Left lung (tissue), 14 donors: ENCODE measurements at places on chromosomes 7 and 10.
A peak's percentile ranks its signal among the peaks of the same experiment; 100 is the strongest.

- no peaks in the 10 kb centered on the region for H3K36me3 ChIP-seq
- H3K27ac ChIP-seq: no peak overlapping the region
- no peak overlapping the region for H3K4me3 ChIP-seq
- no peaks in the 10 kb centered on the region for H3K4me1 ChIP-seq
- H3K27me3 ChIP-seq: no peaks in the 10 kb centered on the region
- no peak for DNase-seq
These were observed 122.2 kb downstream of the GPR37 start for GRCh38 chr7:124643311-124643811.

- H3K36me3 ChIP-seq: no peaks in the 10 kb centered on the region
- H3K27me3 ChIP-seq: no peaks in the 10 kb centered on the region
- H3K4me1 ChIP-seq: peaks cover 11% of the 10 kb centered on the region
- H3K27ac ChIP-seq: no peak overlapping the region
- DNase-seq: no peak
- H3K4me3 ChIP-seq: no peak overlapping the region
These were observed 334.9 kb downstream of the ELMO1 start for GRCh38 chr7:37113661-37114355.

DNA sequence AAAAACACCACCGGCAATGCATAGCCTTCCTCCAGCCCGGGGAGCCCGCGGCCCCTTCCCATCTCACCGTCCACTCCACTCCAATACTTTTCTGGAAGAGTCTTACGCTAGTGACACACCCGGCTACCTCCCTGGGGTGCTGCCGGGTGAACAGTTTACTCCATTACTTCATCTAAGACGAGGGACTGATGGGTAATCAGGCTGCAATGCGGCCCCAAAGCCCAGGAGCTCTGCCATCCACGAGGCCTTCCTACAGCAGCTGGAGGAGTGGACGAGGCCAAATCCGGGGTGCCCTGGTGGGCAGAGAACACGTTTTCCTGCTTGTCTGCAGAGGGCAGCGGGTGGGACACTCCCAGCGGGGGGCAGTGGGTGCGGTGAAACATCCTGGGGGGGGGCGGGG, 356.2 kb upstream of the SHH start:
- peak; percentile 43 for DNase-seq
- H3K36me3 ChIP-seq: no peaks in the 10 kb centered on the region
- no peaks in the 10 kb centered on the region for H3K4me1 ChIP-seq
- no peaks in the 10 kb centered on the region for H3K27me3 ChIP-seq

DNA sequence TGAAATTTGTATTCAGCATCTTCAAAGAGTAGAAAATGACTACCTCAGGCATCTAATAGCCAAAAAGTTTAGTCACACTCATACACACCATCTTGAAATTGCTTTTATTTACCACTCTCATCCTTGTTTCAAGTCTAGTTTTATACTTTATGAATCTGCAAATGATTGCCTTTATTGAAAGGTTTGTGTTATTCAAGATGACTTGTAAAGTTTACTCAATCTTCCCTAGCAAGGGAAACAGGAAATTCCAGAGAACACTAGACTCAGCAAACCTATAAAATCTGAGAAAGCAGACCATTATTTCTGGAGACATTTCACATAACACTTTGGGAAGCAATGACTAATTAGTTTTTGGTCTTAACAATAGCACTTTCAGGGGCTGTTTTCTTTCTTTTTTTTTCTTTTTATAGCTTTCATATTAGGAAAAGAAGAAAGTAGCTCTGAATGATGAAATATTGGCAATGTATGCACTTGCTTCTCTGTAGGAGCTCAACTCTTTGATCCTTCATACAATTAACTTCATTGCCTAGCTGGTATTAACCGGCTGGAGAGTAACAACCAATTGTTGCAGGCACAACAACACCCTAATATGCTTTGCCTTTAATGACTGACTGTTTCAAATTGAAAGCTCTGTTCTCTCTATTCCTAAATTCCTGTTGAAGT, 68.9 kb upstream of the HDAC9 start:
- no peak for DNase-seq
- H3K36me3 ChIP-seq: no peaks in the 10 kb centered on the region
- H3K4me3 ChIP-seq: no peak overlapping the region
- no peaks in the 10 kb centered on the region for H3K27me3 ChIP-seq
- no peaks in the 10 kb centered on the region for H3K4me1 ChIP-seq
- no peak overlapping the region for H3K27ac ChIP-seq

DNA sequence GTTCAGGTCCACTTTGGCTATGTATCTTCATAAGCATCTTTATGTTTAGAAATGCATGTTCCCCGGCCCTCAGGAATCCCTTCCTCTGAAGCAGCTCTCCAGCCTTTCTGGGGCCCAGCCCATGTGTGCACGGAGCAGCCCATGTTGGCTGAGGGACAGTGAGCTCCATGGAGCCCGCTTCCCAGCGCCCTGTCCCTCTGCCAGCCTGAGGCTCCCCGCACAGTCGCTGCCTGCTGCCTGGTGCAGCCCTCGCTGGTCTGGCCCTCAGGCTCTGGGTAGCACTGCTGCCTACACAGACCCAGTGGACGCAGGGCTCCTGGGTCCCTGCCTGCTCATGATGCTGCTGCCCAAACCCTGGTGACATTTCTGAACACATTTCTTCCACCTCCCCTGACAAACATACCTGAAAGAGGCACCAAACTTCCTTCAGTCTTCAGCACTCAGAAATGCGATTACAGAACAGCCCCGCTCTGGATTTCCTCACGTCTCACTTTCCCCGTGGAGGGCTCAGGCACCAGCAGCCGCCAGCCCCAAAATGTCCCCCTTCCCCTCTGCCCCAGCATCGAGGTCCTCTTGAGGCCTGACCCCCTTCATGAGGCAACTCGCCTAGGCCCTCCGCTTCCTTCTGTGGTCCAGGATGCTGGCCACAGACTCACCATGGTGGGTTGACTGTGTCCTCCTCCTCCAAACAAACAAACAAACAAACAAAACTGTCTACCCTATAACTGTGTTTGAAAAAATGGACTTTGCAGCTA, 5.0 kb upstream of the TCERG1L start:
- H3K36me3 ChIP-seq: no peaks in the 10 kb centered on the region
- no peak overlapping the region for H3K4me3 ChIP-seq
- no peak overlapping the region for H3K27ac ChIP-seq
- H3K4me1 ChIP-seq: peaks cover 5% of the 10 kb centered on the region
- H3K27me3 ChIP-seq: peaks cover 9% of the 10 kb centered on the region
- DNase-seq: peak; percentile 61

- H3K27ac ChIP-seq: no peak overlapping the region
- no peaks in the 10 kb centered on the region for H3K27me3 ChIP-seq
- H3K4me3 ChIP-seq: no peak overlapping the region
These were observed 925.1 kb upstream of the CELF2 start for GRCh38 chr10:10092581-10092980.

DNA sequence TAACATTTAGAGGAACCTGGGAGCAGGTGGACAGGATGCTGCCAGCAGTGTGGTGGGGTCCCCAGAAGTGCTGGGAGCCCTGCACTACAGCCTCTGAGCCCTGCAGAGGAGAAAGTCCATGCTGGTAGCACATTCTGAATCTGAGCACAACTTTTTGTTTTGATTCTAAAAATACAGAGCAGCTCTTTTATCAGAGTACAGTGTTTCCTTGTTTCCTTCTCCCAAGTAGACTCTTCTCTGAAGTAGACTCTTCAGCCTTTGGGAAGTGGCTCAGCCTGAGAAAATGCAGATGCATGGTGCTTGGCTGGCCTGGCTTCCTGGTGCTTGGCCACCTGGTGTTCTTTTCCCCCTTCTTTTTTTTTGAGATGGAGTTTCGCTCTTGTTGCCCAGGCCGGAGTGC, 9.1 kb downstream of the ADCY1 start:
- H3K27me3 ChIP-seq: no peaks in the 10 kb centered on the region
- DNase-seq: no peak
- no peaks in the 10 kb centered on the region for H3K4me1 ChIP-seq
- no peak overlapping the region for H3K27ac ChIP-seq

- no peaks in the 10 kb centered on the region for H3K36me3 ChIP-seq
- peaks cover 19% of the 10 kb centered on the region for H3K4me1 ChIP-seq
- no peaks in the 10 kb centered on the region for H3K27me3 ChIP-seq
- no peak overlapping the region for H3K4me3 ChIP-seq
- no peak overlapping the region for H3K27ac ChIP-seq
- no peak for DNase-seq
These were observed 26.5 kb downstream of the CDK14 start for GRCh38 chr7:90622670-90623069.

DNA sequence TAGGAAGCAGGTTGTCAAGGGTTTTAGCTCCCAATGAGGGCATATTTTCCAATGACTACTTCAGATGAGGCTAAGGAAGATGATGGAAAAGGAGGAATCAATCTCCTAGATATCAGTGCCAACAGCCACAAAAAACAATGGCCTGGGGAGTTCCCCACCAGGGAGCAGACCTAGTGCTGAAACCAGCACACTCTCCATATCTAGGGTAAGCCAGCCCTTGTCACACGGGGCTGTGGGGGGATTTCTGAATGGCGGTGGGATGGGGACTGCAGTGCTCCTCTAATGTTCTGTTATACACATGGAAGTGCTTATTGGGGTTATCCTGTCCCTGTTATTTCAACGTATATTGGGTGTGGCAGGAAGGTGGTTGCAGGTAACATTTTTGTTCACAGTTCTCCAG, 18.5 kb downstream of the EPC1 start:
- no peak overlapping the region for H3K4me3 ChIP-seq
- no peaks in the 10 kb centered on the region for H3K27me3 ChIP-seq
- DNase-seq: no peak
- H3K36me3 ChIP-seq: no peaks in the 10 kb centered on the region
- H3K27ac ChIP-seq: no peak overlapping the region
- peaks cover 90% of the 10 kb centered on the region for H3K4me1 ChIP-seq

DNA sequence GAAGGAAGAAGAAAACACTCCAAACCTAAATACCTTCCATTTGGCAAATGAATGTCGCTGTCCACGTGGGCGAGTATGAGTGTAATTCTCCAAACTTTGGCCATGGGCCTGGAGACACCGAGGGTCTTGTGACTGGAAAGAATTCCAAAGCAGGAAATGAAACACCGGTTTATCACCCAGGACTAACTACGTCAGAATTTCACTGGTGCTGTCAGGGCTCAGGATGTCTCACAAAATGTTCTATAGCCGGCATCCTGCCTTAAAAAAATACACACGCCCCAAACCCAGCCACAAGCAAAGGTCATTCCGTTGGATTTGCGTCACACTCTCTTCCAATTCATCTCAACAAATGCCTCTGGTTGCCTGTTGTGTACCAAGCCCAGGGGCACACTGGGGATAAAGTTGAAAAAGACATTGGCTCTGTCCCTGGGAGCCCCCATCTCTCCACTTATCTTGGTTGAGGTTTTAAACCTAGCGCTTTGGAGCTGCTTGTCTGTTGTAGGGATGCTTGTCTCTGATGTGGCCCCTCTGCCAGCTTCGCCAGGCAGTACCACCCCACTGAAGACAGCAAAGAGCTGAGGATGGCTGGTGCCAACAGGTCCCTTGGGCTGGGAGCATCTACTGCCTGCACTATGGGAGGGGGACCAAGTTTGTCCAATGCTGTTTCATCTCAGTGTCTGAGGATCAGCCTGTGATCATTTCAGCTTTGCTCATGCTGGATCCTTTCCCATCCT, 31.2 kb downstream of the GSTO2 start:
- H3K4me1 ChIP-seq: peaks cover 6% of the 10 kb centered on the region
- H3K4me3 ChIP-seq: no peak overlapping the region
- peak overlapping the region; percentile 78 for H3K27ac ChIP-seq
- H3K36me3 ChIP-seq: no peaks in the 10 kb centered on the region

DNA sequence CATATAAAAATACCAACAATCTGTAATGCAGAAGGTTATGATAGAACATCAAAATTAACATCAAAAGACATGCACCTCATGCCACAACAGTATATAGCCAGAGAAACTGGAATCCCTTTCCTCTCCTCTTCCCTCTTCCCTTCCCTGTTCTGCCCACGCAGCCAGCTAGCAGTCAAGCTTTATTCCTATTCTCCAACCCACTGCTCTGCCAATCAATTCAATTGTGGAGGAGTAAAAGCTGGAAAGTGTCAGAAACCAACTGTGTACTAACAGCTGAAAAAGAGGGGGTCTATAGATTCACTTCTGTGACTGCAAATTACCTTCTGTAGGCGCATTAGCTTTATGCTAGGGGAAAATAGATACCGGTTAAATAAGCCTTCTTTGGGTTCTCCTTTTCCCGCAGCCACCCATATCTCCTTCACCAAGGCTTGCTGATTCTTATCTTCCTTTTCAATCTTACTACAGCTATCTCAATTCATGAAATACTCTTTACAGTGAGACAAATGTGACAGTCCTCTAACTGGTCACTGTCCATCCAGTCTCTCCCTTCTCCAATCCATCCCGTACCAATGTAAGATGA, 16.3 kb downstream of the ABI1 start:
- H3K27ac ChIP-seq: no peak overlapping the region
- no peaks in the 10 kb centered on the region for H3K27me3 ChIP-seq
- no peak for DNase-seq
- no peaks in the 10 kb centered on the region for H3K36me3 ChIP-seq

- no peak overlapping the region for H3K4me3 ChIP-seq
- no peaks in the 10 kb centered on the region for H3K4me1 ChIP-seq
- no peak overlapping the region for H3K27ac ChIP-seq
These were observed 10.3 kb upstream of the KCNK18 start for GRCh38 chr10:117186832-117187615.

GRCh38 chr7:25718596-25718995, 433.4 kb upstream of the NFE2L3 start:
- DNase-seq: no peak

GRCh38 chr7:75872073-75872782, 6.6 kb upstream of the RHBDD2 start:
- no peak for DNase-seq
- H3K4me1 ChIP-seq: peaks cover 54% of the 10 kb centered on the region
- H3K36me3 ChIP-seq: no peaks in the 10 kb centered on the region
- no peaks in the 10 kb centered on the region for H3K27me3 ChIP-seq
- peak overlapping the region; percentile 48 for H3K27ac ChIP-seq

DNA sequence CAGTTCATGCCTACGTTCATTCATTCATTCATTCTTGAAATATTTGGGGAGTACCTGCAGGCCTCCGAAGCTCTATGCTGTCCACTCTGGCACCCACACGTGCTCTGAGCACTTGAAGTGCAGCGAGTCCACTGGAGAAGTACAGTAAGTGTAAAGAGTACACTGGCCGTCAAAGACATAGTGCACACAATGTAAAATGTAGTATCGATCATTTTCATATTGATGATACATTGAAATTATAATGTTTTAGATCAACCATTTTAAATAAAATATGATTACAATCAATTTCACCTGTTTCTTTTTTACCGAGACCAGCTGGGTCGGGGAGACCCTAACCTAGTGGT, 37.0 kb upstream of the PURB start:
- no peak overlapping the region for H3K4me3 ChIP-seq
- no peaks in the 10 kb centered on the region for H3K4me1 ChIP-seq
- no peak for DNase-seq
